Amniotic epithelial cell (primary cell): ENCODE measurements at places on chromosomes 3 and 15.
A peak's percentile ranks its signal among the peaks of the same experiment; 100 is the strongest.

DNA sequence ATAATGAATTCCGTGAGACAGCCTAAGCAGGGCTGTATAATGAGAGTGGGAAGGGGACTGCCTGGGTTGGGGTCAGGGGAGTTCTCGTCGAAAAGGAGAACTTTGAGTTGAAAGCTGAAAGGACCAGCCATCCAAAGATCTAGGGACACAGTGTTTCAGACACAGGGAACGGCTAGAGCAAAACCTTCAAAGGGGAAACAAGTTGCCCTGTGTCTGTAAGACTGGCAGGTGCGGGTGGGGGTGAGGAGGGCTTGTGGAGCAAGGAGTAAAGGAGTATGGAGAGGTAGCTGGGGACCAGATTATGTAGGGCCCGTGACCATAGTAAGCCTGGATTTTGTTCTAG is 1.3 kb upstream of the SRP14 start:
- DNase-seq: no peak

DNA sequence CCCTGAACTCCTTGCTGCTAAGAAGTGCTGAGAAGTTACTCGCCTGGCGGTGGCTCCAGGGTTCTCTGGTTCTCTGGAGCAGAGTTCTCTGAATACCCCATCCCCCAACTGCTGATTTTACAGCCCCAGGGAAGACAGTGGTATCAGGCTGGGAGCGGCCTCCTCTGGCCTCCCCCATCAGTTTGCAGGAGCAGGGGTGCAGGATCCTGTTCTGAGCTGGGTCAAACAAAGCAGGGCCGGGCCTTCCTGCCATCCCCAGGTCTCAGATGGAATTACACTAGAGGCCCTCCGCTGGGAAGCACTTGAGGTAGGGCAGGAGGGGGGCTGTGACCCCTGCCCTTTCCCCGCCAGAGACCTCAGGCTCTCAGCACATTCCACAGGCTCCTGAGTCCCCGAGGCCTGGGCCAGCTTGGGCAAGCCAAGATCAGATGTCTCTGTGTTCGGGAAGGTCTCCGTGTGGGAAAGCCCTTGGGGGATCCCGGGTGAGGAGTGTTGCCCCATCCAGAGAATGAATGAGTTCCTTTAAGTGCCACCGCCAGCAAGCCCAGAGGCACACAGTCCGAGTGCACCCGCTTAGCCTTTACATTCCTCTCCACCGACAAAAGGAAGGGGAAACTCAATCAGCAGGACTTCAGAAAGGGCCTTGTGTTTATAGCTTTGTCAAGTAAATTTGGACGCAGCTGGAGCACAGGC is 149.9 kb downstream of the LRRK1 start:
- peak; percentile 66 for DNase-seq

DNA sequence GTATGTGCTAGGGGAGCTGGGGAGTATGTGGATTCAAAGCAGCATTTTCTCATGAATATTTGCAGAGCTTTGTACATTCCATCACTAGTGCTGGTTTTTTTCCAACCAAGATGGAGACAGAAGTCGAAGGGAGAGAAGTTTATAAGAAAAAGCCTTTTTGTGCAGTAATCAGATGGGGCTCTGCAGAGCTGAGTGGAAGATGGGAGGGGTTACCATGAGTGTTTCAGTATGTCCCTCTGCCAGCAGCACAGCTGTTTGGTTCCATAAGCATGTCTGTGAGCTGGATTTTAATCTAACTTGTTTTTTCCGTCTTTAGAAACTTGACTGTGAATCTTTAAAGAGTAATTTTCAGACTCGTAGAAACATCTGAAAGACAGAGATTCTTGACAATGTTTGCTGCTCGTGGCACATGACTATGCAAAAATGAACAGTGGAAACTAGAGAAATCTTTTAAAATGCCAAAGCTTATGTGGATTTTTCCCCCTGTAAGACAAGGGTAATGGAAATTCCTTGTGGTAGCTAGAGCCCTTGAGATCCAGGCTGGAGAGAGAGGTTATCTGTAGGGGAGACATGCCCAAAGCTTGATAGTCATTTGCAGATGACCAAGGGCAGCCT is 20.3 kb downstream of the STARD9 start:
- no peak for DNase-seq

- peak; percentile 29 for DNase-seq
Measured at GRCh38 chr3:100335434-100335833, 877 bp downstream of the NIT2 start.

DNA sequence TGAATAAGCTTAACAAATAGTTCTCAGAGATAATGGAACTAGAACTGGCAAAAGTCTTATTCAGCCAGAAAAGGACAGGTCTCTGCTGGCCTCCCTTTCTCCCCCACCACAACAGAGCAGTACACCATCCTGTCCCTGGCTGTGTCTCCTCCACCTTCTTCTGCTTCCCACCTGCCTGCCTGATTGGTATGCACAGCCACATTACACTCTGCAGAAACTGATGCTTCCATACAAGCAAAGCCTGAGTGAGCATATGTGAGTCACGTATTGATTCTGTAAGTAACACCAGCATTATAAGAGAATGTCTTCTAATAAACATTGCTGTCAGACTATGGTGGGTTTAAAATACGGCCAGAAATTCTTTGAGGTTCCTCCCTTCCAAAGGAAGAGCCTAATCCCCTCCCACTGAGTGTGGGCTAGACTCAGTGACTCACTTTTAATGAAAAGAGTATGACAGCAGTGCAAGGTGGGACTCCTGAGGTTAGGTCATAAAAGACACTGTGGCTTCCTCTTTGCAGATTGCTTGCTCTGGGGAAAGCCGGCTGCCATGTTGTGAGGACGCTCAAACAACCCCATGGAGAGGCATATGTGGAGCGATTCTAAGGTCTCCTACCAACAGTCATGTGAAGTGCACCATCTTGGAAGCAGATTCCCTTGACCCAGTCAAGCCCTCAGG is 44.4 kb downstream of the ANXA2 start:
- DNase-seq: no peak

DNA sequence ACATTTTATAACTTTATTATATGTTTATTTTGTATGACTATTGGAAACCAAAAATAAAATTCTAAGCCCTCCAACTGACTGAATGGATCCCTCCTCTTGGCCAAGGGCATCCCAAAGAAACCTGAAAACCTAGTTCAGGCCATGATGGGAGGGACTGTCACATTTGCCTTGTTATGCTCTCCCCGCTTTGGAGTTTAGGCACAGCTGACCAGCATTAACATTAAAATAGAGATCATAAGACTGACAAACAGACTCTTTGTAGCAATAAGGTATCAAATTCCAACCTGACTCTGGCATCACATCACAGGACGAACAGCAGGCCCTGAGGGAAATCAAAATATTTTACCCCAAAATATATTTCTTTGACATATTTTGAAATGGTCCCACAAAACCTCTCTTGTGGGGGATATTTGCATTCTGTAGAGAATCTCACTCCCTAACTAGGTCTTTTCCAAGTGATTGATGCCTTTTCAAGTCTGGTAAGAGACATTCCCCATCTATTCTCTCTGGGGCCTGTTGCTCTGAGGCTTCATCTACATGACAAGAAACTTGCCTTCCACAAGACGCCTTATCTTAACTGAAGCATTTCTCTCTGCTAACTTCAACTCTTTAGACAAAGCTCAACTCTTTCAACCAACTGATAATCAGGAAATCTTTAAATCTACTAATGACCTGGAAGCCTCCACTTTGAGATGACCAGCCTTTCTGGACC is 81.8 kb upstream of the PRR23E start:
- no peak for DNase-seq

DNA sequence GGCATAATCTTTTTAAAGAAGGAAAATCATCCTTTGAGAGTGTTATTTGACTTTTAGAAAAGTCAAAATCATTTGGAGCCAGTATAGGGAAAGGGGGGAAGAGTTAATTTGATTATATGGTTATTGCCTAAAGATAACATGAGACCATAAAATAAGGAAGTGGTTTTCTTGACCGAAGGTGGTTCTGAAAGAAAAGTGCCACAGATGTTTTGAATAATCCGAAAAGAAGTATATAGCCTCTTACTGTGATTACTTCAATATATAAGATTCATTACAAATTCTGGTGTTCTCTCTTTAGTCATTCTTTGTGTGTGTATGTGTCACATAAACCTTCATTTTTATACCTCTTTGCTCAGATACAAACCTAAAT is 1.1 kb downstream of the DNAJB11 start:
- DNase-seq: no peak

- peak; percentile 94 for DNase-seq
Measured at GRCh38 chr15:71278989-71279756, 163.9 kb downstream of the THSD4 start.

- no peak for DNase-seq
Measured at GRCh38 chr15:78004222-78004727, 73.2 kb downstream of the TBC1D2B start.

GRCh38 chr3:178308771-178309170 is 227.5 kb upstream of the KCNMB2 start:
- peak; percentile 80 for DNase-seq

DNA sequence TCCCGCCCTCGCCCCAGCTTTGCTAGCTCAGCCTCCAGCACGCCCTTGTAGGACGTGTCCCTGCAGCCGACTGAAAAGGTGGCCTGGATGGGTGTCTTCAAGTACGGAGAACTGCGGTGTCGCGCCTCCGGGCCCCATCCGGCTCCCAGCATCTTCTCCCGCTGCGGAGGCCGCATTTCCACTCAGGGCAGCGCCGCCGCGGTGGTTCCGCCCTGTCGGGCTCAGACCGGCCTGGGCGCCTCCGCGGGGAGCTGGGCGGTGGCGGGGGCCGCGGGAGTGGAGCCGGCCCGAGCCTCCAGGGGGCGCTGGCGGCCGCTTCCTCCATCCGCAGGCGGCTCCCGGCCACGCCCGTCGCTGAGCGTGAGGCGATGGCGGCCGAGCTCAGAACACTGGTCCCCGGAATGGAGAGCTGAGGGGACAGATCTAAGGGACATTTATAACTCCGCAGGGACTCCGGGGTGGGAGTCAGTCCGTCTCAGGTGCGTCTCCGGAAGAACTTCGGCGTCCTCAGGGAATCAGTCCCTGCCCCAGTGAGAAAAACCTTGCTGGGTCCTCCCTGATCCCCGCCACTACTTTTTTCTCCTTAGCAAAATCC is 13.6 kb upstream of the SMCO1 start:
- DNase-seq: peak; percentile 49

GRCh38 chr15:65246026-65246714 is 34.9 kb upstream of the CILP start:
- no peak for DNase-seq

- no peak for DNase-seq
Measured at GRCh38 chr3:32310336-32310735, 71.9 kb downstream of the CMTM8 start.

GRCh38 chr3:161042023-161042501 is 63.1 kb downstream of the B3GALNT1 start:
- peak; percentile 70 for DNase-seq

- DNase-seq: no peak
Measured at GRCh38 chr3:135792174-135792573, 173.4 kb upstream of the PPP2R3A start.
